ENCODE measurements at places on chromosomes 6 and 20.

DNA sequence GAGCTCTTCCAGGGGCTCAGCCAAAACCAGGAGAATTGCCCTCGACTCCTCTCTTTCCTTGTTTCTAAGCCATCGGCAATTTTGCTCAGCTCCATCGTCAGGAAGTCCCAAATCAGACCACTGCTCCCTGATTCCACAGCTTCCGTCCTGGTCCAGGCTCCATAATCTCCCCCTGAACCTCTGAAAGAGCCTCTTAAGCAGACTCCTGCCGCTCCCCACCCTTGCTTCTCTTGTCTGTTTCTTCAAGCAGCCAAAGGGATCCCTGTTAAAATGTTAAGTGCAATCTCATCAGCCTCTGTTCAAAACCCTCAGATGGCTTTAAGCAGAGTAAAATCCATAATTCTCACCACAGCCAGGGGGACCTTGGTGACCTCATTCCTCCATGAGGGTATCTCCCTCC is 244.7 kb upstream of the SPTLC3 start:
- no peak for DNase-seq

DNA sequence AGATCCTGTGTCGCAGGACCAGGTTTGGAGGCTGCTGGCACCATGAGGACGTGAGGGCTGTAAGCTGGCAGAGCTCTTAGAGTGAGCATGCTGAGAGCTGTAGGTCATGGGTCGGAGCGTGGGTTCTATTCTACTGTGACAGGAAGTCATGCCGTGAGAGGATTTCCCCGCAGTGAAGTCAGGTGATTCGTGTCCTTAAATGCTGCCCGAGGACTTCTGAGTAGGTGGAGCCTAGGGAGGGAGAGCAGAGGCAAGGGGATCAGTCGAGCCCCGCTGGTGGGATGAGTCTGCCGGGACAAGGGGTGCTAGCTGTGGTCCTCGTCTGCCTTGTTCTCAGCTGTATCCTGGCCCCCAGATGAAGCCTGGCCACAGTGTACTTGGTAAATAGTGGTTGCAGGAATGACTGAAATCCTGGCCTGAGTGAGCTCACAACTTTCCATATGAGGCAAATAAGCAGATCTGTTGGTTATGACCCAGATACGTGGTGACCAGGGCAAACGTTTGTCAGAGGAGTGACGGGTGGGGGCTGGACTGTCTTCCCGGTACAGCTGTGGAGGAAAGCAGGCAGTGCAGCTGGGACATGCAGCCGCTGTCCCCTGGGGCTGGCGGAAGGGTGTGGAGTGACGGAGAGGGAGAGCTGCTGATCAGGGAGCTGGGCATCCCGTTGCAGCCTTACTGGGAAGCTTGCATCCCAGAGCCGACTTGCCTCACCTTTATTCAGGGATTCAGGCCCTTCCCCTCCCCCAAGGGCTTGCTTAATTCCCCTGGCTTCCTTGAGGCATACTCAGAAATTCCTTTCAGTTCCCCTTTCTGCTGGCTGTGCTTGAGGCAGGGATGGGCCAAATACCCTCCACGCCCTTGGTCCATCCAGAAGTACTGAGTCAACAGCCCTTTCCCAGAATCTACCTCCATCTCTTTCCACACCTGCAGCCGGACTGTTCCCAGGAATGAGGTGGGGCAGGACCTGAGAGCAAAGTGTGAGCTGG is 250.9 kb upstream of the RREB1 start:
- no peak for DNase-seq

DNA sequence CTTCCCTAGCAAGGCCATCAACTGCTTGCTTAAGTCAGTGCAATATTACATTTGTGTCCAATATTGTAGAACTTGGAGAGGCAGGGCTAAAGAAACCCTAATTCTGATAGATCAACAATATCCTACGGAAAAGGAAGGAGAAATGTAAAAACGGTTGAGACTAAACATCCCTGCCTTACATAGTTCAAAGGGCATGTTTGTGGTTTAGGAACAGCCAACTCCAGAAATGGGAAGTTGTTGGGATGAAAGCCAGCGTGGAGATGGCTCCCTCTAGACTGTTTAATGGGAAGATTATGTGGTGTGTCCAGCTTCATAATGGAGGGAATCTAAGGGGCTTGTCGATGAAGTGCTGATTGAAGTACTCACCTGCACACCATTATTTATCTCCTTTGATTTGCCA is 145.3 kb upstream of the TENT5A start:
- DNase-seq, result no peak

GRCh38 chr20:1657556-1658334 is at the start of gene SIRPG:
SIRPG (minus strand) TSS chr20:1657779; CDS start chr20:1657714, 65 bp downstream.
- DNase-seq, result no peak

DNA sequence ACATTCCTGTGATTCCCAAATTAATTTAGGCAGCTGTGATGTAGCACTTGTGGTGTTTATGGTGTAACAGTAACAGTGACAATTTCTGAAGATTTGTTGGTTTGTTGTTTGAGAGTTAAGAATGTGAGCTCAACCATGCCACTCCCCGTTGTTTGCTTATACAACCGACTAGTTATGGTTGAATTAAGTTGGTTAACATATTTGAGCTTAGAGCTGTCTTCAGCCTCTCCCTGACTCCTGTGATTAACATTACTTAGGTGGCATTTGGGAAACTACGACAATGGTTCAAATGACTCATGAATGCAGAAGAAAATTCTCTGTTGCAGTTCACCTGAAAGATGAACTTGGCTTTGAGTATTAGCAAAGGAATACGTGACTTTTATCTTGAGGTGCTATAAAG is 35.9 kb upstream of the PRL start:
- DNase-seq, result no peak

DNA sequence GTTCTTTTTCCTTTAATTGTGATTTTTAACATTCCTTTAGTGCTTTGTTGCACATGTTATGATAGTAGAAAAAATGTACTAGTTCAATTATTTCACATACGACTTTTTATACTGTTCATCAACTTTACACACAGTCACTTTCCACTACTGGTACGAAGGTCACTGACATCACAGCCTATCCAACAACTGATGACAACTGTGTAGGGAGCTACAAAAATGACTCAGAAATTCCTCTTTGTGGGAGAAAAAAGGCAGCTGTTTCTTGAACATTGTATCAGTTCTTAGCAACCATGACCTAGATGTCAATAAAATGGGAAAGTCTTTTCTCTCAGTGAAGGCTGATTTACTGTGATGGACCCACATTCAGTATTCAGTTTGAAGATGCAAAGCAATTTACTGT is 7.0 kb upstream of the ID4 start:
- no peak for DNase-seq

DNA sequence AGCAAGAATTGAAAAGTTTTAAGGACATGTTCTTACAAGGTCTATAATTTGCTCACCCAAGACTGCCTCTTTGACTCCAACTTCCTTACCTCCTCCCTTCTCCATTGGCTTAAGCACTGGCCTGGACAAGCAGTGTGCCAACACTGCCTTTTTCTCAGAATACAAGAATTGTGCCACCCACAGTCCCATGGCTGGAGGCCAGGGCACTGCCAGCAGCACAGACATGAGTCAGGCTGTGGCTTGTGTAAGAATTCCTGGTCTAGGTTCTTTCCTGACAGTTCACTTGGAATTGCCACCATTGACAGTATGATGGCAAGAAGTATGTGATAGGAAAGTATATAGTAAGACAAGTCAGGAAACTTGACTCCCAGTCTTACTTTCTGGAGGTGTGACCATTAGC is 202.7 kb upstream of the MARCKS start:
- DNase-seq, result no peak

DNA sequence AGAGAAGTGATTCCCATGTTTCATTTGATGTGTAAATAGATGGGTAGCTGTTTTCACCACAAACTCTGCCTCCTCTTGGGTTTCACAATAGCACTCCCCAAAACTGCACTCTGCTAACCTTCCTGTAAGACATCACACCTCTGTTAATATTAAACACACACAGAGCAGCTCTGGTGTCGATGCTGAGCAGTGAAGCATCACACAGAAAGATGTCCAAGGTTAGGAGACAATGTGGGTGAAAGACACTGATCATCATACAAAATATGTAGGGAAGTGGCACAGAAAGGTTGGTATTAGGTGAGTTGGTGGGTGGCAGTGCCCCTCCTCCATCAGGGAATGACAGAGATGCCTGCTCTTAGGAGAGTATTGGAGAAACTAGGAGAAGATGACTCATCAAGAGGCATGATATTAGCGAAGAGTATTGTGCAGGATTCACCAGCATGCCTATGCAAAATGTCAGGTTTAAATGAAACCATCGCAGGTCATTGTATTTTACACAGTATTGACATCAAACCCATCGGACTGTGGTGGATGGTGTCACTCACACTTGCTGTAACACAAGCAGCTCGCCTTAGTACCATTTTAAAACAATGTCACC is 199.7 kb downstream of the TBXT start:
- DNase-seq, result no peak

DNA sequence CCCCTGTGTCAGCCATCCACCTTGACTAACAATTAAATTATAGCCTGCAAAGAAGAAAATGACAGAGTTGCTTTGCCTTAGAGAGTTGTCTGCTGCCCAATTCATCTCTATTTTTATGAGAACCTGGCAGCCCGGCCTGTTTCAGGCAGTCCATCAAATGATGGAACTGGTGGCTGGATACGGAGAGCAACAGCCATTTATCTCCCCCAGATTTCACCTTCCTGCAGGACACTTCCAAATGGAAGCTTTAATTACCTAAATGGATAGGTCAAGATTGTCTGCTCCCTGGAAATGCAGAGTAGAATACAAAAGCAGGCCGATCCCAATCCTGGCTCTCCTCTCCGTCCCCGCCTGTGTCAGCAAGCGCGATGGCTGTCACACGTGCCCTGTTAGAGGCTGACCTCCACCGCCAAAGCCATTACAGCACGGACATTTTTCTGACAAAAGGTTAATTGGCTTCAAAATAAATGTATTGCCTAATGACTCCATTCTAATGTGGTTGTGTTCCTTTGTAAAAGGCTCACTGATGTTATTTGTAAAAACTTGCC is 86.7 kb downstream of the PACRG start:
- no peak for DNase-seq

DNA sequence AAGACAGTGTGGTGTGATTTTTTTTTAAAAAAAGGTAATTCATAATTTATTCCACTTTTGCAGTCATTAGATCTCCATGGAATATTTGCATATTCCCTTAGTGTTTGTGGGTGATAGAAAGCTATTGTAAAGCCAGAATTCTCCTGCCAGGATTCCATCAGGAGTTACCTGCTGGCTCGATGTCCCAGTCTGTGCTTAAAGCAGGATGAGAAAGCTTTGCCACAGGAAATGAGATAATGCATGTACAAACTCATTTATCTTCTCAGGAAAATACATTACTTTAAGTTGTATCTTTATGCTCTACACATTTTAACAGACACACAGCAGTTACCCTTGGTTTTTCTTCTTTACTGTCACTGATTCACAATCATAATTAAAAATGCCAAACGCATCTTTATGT is 553.0 kb downstream of the CD109 start:
- no peak for DNase-seq
